ENCODE measurements at places on chromosomes 16 and 17. TPM values are rescaled to one million over a fixed set of nuclear protein-coding genes. Genes with fewer than 3 reads are reported as not detected.

DNA sequence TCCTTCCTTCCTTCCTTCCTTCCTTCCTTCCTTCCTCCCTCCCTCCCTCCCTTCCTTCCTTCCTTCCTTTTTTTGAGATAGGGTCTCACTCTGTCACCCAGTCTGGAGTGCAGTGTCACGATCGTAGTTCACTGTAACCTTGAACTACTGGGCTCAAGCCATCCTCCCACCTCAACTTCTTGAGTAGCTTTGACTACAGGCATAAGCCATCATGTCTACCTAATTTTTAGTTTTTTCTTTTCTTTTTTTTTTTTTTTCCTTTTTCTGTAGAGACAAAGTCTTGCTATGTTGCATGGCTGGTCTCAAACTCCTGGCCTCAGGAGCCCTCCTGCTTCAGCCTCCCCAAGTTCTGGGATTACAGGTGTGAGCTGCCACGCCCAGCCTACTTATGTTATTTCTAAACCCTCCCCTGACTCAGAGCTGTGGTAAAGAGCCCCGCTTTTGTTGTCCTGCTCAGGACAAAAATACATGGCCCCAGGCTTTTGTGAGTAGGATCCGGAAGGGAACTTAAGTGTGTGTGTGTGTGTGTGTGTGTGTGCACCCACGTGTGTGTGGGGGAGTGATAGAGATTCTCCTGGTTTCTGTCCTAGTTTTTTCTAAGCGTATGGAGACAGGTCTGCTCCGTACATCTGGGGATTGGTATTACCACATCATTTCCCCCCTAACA is 67.1 kb downstream of the PRKCB start:
- H3K27ac ChIP-seq, result no peak overlapping the region
- peaks cover 33% of the 10 kb centered on the region for H3K27me3 ChIP-seq
- H3K4me1 ChIP-seq, result no peaks in the 10 kb centered on the region
- H3K4me3 ChIP-seq, result no peak overlapping the region

DNA sequence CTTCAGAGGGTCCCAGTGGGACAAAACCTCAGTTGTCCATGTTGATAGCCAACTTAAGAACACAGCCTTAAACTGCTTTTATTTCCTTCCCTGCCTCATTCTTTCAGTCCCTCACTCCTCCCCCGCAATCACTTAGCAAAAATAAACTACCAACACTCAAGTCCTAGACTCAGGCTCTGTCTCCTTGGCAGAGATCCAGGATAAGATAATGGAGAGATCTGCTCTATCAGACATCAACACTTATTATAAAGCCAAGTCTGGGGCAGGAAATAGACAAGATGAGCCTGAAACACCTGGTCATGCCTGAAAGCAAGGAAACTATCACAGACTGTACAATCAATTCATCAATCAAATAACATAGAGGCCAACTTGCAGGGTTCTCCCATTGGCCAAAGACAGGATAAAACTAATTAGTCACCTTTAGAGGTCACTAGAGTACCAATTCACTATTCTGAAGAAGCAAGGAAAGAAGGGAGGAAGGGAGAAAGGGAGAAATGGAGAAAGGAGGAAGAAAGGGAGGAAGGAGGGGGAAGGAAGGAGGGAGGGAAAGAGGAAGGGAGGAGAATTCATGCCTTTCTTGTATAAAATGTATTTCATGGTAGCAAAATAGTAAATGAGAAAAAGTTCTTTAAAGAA is 15.7 kb downstream of the HYDIN start:
- H3K36me3 ChIP-seq, result no peaks in the 10 kb centered on the region
- H3K4me3 ChIP-seq, result no peak overlapping the region
- no peak overlapping the region for H3K27ac ChIP-seq
- H3K27me3 ChIP-seq, result peaks cover 5% of the 10 kb centered on the region
- no peaks in the 10 kb centered on the region for H3K4me1 ChIP-seq

DNA sequence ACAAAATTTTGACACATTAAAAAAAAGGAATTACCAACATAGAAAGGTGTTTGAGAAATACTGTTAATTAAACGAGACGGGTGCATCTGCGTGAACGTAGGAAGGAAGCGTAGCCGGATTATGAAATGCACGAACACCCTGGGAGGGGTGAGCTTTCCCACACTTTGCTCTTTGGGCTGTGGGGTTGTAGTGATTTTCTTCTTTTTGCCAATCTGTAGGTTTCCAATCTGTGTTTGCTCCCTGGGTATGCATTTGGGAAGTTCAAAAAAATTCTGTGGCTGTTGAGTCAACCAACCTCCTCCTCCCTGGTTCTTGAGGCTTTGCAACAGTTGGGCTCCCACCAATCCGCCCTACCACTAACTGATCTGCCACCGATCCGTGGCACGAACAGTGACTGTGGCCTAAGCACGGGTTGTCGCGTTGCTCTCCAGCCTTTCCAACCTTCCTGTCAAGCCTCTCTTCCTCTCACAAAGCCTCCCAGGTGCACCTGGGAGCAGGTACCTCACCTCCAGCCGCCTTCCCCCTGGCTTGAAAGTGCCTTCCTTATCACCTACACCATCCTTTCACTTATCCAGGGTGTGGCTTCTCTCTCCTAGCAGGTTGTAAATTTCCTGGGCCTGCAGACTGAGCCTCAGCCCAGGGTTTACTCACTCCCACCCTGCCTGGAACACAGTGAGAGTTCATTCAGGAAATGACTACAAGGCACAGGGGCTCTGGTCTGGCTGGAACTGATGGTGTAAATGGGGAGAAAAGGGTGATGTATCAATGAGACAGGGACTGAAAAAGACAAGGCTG is 16.6 kb downstream of the RTN4RL1 start:
- H3K36me3 ChIP-seq, result no peaks in the 10 kb centered on the region
- no peak overlapping the region for H3K27ac ChIP-seq
- H3K27me3 ChIP-seq, result no peaks in the 10 kb centered on the region
- DNase-seq, result no peak
- no peak overlapping the region for H3K4me3 ChIP-seq
- peaks cover 11% of the 10 kb centered on the region for H3K4me1 ChIP-seq

GRCh38 chr17:66633317-66633965 is 201.5 kb upstream of the CACNG5 start:
- no peak for DNase-seq
- H3K27ac ChIP-seq, result no peak overlapping the region

- no peak for DNase-seq
- no peaks in the 10 kb centered on the region for H3K27me3 ChIP-seq
- H3K27ac ChIP-seq, result no peak overlapping the region
- H3K4me3 ChIP-seq, result no peak overlapping the region
- H3K4me1 ChIP-seq, result no peaks in the 10 kb centered on the region
- no peaks in the 10 kb centered on the region for H3K36me3 ChIP-seq
These were observed 113.7 kb upstream of the DHX40 start for GRCh38 chr17:59451706-59452105.

GRCh38 chr17:20267459-20267842 is 199.9 kb downstream of the LGALS9B start:
- peaks cover 31% of the 10 kb centered on the region for H3K4me1 ChIP-seq
- H3K27ac ChIP-seq, result no peak overlapping the region
- H3K4me3 ChIP-seq, result no peak overlapping the region

SLC13A2 gene
- not detected for total RNA-seq

MYH8 gene
- total RNA-seq, result not detected

OR1E1 gene
- not detected for total RNA-seq

ABCA8 gene
- 35.5 TPM for total RNA-seq

CHD9NB gene
- total RNA-seq, result 0.77 TPM

IL21R gene
- 0.05 TPM for total RNA-seq

All from left ventricle myocardium inferior (tissue), 1 donor.